Activated CD4-positive, alpha-beta T cell treated with anti-CD3 and anti-CD28 coated beads for 36 hours (primary cell): ENCODE measurements at places on chromosomes 1 and 21. TPM values are rescaled to one million over a fixed set of nuclear protein-coding genes. Genes with fewer than 3 reads are reported as not detected.

The IL6R gene
- total RNA-seq = 14.0 TPM

The S1PR1 gene
- total RNA-seq = 130 TPM

The CFHR5 gene
- total RNA-seq = not detected

The MYBPH gene
- not detected for total RNA-seq

The OBSCN gene
- 20.0 TPM for total RNA-seq

The SLC45A1 gene
- 0.49 TPM for total RNA-seq

The TRAPPC10 gene
- total RNA-seq = 40.2 TPM
